ENCODE measurements at places on chromosomes 2 and 18.

GRCh38 chr2:89850881-89851582 is 1159.6 kb downstream of the RPIA start:
- DNase-seq: no peak

- DNase-seq: no peak
Observed at GRCh38 chr2:29159125-29159524, 43.9 kb downstream of the CLIP4 start.

DNA sequence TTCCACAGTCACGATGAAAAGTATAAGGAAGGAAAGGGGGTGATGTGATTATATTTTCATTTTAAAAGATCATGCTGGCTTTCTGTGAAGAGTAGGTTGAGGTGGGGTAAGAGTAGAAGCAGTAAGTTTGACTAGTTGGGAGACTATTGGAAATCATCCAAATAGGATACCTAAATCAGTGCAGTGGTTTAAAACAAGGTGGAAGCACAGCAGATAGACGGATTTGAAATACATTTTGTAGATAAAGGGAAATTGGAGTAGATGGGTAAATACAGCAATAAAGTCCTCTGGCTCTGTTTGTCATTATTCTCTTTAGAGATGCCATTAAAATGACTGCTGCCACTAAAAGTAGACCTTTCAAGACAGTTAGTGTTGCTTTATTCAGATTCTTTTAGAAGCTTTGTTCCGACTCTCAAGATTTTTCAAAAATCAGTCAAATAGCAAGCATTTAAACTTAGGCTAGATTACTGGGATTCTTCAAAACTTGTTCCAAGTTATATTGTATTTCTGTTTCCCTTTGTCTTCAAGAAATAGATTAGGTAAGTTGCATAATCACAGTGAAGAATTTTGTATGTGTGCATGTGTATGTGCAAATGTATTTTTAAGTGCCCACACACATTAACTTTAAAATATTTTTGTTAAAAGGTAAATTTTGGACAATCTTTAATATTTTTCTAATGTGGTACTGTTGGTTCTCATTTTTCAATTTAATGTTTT is 61.7 kb upstream of the DTNA start:
- DNase-seq: no peak

DNA sequence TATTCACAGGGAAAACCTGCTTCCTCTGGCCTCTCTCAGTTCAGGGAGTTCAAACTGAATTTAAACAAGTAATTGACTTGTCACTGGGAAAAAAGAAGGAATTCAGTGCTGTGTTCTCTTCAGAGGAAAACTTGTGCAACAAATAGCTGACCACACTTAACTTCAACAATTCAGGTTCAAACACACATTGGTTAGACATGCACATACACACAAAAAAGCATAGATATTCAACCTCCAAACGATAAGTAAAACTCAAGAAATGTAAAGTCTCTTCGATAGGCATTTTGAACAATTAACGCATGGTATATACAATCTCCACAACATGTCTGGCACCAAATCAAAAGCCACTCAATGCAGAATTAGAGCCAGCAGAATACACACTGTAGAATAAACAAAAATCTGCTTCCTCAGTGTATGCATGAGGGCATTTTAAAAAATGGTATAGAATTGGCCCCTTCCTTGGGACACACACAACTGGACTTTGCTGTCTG is 269.0 kb downstream of the TCF4 start:
- no peak for DNase-seq

DNA sequence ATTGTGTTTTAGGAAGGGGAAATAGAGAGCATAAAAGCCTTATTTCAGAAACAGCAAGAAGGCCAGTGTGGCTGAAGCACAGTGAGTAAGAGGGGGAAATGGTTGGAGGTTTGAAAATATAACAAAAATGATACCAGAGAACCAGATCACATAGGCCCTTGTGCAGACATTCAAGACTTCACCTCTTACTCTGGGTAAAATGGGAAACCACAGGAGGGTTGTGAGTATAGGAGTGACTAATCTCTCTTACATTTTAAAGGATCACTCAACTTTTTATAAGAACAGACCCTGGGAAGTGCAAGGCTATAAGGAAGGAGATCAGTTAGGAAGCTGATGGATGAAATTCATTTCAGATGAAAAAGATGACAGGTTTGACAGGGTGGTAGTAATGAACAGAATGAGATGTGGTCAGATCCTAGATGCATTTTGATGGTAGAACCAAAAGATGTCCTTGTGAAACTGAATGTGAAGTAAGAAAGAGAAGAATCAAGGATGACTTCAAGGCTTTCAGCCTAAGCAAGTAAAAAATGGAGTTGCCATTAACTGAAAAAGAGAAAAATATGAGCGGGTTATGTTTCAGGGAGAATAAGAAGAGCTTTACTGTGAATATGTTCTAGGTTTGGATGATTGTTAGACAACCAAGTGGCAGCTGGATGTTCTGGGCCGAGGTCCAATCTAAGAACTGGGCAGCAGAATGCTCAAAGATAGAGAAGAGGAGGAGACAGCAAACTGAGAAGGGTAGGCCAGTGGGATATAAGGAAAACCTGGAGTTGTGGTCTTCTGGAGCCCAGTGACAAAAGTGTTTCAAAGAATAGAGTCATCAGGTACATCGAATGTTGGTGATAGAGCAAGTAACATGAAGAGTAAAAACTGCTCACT is 65.1 kb downstream of the USP40 start:
- DNase-seq: no peak

Data from activated naive CD4-positive, alpha-beta T cell treated with anti-CD3 and anti-CD28 coated beads, Interleukin-2, amount 50 U/mL, for 16 hours (primary cell).